Effector CD8-positive, alpha-beta T cell (primary cell): ENCODE measurements at places on chromosomes 3 and 15.

DNA sequence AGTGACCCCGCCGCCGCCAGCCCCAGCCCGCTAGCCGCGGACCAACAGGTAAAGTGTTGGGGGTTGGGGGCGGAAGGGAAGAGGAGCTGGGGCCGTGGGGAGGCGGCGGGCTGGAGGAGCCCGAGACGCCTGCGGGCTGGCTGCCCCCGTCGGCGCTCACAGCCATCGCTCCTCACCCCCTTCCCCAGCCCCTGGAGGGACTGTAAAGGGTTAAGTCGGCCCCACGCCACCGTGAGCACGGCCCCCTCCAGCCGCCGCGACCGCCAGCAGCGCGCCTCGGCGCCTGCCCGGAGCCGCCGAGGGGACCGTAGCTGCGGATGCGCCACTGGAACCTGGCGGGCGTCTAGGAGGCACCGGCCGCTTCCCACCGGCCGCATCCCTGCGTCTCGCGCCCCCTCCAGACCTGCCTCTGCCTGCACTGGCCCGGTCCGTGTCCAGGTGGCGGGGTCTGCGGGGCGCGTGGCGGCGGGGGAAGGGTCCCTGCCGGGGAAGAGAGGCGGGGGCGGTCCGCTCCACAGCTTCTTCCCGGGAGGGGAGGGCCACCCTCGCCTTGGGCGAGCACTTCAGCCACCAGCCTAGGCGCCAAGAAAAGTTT lies 522 bp downstream of the MED12L start:
- DNase-seq = no peak

DNA sequence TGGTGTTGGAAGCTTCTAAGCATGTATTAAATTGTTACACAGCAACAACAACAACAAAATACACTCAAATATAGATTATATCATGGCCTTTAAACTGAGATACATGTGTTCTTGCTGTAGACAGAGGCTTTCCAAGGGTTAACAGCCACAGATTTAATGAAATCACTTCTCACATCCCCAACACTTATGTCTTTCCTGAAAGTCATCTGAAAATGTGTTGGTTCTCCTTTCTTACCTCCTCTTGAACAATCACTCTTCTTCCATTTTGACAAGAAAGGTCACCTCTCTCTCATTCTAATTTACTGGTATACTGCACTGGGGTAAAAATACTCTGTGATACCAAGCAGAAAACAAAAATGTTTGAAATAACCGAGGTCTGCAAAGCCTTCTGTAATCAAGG lies 507.3 kb upstream of the KCNMB2 start:
- DNase-seq = no peak

DNA sequence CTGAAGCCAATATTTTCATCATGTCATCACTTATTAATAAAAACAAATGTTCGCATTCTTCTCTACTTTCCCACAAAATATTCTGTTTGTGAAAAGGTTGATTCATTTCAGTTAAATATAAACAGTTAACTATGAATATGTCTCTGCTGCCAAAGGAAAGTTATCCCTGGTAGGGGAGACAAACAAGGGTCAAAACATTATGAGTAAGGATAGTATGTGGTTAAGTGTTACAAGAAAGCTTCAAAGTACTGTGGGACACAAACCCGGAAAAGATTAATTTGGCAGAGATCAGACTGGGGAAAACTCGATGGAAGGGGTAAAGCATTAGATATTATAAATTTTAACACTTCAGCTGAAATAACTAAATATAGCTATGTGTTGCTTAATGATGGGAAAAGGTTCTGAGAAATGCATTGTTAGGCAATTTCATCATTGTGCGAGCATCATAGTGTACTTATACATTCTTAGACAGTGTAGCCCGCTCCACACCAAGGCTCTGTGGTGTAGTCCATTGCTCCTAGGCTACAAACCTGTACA lies 436.5 kb upstream of the TBL1XR1 start:
- no peak for DNase-seq

GRCh38 chr15:43408789-43409188 lies 37.9 kb downstream of the TUBGCP4 start:
- DNase-seq = no peak

GRCh38 chr3:193859195-193859594 lies 266.2 kb downstream of the OPA1 start:
- DNase-seq = no peak

GRCh38 chr15:72168131-72168807 lies 29.3 kb downstream of the GRAMD2A start:
- no peak for DNase-seq

GRCh38 chr3:139629033-139629432 lies 48.7 kb downstream of the NMNAT3 start:
- DNase-seq = no peak

DNA sequence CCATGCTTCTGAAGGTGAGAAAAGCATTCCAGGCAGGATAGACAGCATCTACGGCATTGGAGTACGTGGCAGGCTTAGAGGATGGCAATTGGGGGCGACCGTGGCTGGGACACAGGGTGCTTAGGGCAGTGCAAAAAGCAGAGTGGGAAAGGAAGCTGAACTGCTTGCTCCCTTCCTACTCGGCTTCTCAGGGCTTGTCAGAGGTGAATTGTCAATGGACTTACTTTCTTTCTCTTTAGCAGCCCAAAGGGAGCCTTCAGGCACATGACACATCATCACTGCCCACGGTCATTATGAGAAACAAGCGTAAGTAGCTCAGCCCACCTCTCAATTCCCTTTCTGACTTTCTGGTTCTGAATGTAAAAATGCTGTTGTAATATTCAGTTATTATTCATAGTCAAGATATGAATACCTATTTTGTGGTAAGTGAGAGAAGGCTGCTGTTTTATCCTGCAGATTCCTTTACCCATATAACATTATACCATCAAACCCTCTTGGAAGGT lies 84.3 kb downstream of the KLHL25 start:
- no peak for DNase-seq

- DNase-seq = no peak
These were observed 39.1 kb downstream of the TRPM1 start for GRCh38 chr15:31062310-31062847.

GRCh38 chr3:153250446-153250845 lies 88.4 kb downstream of the RAP2B start:
- DNase-seq = no peak

DNA sequence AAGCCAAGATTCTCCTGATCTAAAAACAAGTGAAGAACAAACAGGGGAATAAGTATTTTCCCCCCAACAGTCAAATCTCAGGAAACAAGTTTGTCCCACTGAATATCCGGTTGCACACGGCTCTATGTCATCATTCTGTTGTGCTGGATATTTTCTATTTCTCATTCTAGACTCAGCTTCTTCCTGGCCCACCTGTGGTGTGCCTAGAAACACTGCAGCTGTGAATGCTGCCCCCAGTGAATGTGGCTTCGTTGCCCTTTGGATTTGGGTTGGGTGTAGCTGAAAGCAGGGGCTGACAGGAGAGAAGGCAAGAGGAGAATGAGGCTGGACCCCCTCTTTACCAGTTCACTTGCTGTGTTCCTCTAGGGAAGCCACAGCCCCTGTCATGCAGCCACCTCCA lies 181.2 kb upstream of the PROK2 start:
- DNase-seq = no peak

DNA sequence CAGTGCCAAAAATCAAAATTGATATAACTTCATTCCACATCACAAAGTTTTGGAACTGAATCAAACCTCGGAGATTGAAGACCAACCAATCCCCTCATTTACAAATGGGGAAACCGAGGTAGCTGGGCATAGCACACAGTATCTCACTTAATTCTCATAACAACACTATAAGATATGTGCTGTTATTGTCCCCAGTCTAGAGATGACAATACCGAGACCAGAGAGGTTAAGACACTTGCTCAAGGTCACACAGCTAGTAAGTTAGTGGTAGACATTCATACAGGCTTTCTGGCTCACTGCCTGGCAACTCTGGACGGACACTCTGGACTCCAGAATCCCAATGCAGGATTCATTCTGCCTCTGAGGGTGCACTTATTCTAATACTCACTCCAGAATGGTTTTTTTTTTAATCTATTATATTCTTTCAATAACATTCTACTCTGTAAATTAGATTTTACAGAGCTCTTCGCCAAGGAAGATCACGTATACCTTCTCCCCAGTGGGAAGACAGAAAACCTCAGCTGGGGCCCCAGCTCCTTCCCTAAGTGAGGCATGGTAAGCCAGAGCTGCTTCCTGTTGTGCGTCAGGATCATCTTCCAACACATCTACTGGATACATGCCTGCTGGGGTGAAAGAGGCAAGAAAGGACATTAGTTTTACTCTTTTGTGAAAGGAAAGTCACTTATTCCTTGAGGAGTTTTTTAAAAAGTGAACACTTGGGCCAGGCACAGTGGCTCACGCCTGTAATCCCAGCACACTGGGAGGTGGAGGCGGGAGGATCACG lies 128.4 kb upstream of the IGF1R start:
- no peak for DNase-seq
